ENCODE measurements at places on chromosomes 3 and 15.

GRCh38 chr3:71659864-71660591 lies 65.2 kb downstream of the EIF4E3 start:
- DNase-seq, result no peak

DNA sequence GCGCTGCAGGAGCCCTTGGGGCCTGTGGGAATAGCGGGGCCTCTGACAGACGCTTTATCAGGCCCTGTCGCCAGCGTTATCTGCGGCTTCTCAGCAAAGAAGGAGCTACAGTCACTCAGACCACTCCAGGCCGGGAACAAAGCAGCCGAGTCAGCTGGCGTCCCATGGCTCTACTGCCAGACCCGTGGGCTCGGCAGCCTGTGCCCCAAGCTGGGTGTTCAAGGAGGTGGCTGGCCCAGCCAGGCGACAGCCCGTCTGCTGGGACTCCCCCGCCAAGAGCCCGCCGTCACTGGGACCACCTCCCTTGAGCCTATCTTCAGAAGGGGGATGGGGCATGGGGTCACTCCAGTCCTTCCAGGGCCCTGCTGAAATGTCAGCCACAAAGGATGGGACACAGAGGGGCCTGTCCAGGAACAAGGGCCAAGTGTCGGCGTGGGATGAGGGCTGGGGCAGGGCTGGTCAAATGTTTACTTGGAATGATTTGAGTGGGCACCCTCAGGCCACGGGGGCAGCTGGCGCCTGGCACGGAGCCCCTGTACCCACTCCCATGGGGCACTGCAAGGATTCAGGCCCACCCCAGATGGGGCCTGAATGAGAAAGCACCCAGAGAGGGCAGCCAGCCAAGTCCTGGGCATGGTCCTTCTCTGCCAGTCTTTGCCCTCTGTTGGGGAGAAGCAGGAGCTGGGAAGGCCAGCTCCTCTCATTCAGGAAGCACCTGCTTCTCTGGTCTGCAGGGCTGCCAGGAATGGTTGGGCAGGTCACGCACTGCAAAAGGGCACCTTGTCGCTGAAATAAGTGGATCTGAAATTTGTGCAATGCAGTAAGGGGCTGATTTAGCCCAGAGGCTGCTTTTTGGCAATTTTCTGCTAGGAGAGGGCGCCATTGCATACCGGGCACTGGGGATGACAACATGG lies 148.3 kb downstream of the SMAD6 start:
- DNase-seq, result no peak

GRCh38 chr15:65361708-65362459 lies 15.9 kb downstream of the IGDCC3 start:
- DNase-seq, result no peak

- DNase-seq, result no peak
These were observed 92.1 kb downstream of the HHLA2 start for GRCh38 chr3:108388136-108389132.

DNA sequence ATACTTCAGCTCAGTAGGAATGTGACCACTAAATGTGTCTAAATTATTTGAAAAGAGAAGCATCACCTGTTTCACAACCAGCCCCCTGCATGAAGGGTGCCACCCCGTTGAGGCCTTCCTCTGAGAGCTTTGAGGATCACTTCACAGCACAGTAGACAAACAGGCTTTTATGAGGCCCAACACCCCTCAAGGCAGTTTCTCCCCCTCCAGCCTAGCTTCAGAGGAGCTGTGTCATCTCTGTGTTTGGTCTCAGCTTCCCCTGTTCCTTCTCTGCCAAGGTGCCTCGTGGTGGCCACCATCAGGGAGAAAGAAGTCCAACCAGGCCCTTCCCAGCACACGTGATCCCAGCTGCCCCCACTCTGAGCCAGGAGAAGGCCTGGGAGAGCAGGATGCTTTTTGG lies 21.6 kb upstream of the DUSP7 start:
- no peak for DNase-seq

GRCh38 chr15:23567921-23568320 lies 2.4 kb downstream of the MKRN3 start:
- no peak for DNase-seq

DNA sequence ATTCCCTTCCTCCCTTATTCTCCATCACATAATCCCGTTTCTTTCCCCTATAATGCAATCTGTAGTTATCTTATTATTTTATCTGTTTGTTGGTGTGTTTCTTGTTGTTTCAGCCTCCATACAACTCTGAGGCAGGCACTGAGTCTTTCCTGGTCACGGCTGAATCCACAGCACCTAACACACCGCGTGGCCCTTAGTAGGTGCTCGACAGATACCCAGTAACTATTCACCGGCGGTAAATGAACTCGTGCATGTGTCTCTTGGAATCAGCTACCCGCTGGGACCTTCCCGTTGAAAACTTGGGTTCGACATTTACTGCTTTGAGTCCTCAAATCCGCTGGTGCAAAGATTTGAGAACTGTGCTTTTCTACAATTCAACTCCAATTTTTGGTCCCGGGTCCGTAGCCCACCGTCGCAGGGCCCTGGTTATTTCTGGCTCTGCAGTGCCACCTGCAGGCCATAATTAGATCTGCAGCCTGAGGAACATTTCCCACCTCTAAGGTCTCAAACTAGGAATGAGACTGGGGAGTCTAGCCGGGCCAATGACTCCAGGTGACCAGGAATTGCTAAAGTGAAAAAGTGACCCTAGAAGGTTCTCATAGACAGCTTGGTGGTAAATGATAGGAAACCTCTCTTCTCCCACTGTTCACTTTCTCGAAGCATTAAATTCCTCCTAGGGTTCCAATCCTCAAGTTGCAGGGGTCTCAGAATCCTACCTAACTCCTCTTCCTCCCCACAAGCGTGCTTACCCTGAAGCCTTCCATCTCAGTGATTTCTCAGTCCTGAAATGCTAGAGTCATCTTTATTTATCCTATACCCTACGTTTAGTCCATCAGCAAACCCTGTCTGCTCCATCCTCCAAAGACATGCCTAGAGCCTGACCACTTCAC lies 40.0 kb upstream of the TRH start:
- DNase-seq, result no peak

DNA sequence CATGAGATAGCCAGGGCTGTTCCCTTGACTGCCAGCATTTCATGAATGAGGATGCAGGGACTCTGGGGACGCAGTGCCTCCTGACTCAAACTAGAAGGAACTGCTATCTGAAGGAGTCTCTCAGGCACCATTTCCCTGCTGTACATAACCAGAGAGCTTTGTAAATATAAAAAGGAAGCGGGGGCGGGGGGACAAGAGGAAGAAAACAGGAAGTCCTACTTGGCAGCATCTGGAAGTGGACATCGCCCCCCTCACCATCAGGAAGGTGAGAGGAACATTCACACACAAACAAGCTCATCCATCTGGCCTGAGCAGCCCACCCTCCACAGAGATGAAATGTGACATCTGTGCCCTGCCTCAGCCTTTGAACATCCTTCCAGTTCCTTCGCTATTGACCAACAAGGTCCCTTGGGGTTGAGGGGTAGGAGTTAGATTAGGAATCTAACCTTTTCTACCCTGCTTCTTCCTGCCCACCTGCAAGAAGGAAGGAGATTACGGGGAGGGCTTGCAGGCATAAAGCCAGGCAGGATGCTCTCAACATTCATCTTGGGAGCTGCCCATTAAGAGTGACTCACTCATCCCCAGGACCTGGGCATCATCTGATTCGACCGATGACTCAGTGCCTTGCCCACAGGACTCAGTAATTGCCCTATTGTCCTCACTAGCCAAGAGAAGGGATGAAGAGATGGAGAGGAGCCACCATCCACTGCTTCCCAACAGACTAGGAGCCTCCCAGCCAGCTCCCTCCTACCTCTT lies 31.9 kb downstream of the SH3BP5 start:
- DNase-seq, result no peak

GRCh38 chr15:69848551-69849231 lies 249.0 kb downstream of the TLE3 start:
- no peak for DNase-seq

GRCh38 chr3:82163907-82164520 lies 402.6 kb upstream of the GBE1 start:
- no peak for DNase-seq

DNA sequence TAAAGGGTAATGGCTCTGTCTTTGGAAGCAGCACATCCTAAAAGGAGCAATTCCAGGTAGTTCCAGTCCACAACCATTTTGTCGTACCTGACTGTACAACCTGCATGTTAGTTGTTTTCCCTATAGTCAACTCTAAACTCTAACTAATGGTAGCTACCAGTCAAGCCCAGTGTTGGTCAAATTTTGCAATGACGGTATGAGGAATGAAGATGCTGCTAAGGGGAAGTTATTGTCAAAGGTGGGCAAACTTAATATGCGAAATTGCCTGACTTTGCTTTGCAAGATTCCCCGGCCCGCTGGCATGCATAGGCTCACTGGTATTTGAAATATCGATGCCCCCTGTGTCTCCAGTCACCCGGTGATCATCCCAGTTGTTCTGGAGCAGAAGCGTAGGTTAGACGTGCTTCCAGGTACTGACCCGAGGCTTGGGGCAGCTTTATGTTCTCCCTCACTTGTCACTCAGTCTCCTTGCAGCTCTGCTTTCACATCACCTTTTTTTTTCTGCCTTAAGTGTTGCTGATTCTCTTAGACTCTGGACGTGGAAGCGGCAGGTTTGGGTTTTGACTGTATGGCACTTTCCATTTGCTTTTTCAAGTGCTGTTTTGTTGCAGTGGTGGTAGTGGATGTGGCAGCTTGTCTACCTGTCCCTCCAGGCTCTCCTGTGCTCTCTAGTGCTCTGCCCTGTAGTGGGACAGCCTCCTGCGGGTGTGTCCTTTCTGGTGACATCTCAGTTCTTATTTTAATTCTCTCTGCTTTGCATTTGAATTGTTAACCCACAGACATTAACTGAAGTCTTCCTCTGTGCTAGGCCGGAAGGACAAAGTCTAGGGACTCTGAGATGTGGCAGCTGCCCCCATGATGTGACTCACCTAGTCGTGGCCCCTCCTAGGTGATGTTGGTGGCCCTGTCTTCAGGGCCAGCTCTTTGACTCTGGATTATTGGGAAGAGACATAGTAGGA lies 95.8 kb upstream of the UMPS start:
- no peak for DNase-seq

DNA sequence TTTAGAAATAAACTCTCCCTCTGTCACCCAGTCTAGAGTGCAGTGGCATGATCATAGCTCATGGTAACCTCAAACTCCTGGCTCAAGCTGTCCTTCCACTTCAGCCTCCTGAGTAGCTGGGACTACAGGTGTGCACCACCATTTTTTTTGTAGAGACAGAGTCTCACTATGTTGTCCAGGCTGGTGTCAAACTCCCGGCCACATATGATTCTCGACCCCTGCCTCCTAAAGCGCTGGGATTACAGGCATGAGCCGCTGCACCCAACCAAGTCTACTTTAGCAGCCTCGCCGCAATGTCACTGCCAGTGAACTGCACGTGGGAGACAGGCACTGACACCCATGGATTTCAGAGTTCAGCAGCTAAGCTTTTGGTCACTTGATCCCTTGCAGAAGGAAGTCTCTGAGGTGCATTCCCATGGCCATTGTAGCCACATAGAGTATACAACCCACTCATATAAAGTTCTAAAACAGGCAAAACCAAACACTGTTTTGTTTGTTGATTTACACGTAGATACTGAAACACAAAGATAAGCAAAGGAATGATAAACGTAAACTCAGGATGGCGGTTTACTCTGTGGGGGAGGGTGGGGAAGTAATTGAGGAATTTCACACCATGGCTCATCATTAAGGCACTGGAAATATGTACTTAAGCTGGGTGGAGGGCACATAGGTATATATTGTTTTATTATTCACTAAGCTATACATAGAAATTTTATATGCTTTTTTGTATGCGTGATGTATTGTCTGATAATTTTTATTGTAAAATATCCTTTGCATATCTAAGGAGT lies 115.0 kb downstream of the MEX3B start:
- no peak for DNase-seq

Measured in stimulated activated CD8-positive, alpha-beta memory T cell treated with anti-CD3 and anti-CD28 coated beads, Interleukin-7, amount 100 ng/mL, for 1 hour (primary cell).